ENCODE measurements at places on chromosomes 4 and X.

DNA sequence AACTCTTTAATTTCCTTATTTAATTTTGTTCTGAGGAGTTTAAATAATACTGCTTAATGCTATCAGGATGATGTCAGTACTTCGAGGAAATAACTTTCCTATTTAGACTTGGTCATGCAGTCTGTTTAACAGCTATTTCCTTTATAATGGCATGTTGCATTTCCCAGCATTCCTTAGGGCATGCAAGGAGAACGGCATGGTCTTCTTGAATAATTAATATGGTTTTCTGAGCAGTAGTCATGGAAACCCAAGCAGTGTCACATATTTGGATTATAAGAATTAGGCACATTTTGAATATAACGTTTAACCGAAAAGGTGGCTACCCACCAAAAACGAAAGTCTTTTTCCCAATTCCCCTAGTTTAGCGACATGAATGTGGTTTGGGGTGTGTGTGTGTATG, 76.0 kb downstream of the AFF2 start:
- no peak for DNase-seq

DNA sequence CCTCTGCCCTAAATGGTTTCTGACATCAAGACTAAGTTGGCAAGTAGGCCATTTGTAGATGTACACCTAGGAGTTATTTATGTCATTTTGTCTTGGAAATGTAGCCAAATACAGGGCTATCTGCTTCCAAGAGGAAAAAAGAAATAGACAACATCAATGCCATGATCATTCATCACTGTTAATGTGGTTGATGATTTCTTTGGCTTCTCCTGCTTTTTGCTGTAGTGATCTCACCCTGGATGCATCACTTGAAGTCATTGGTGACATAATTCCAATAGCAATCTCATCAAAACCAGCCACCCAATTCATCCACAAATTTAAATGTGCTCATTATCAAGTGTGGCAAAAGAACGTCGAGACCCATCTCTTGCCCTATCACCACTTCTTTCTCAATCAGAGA, 222.6 kb upstream of the PPARGC1A start:
- DNase-seq = no peak

GRCh38 chr4:147594578-147594977, 22.6 kb upstream of the TMEM184C start:
- DNase-seq = peak; percentile 46

GRCh38 chrX:124679199-124679598, 332.8 kb downstream of the SH2D1A start:
- no peak for DNase-seq

- DNase-seq = no peak
Observed at GRCh38 chrX:130075777-130076176, 34.5 kb downstream of the ELF4 start.

GRCh38 chrX:113644426-113644825, 803.8 kb upstream of the AMOT start:
- DNase-seq = peak; percentile 9

- no peak for DNase-seq
Observed at GRCh38 chrX:81392396-81392795, 190.5 kb downstream of the SH3BGRL start.

- peak; percentile 73 for DNase-seq
Observed at GRCh38 chr4:76011700-76012387, 4.5 kb upstream of the CXCL9 start.

DNA sequence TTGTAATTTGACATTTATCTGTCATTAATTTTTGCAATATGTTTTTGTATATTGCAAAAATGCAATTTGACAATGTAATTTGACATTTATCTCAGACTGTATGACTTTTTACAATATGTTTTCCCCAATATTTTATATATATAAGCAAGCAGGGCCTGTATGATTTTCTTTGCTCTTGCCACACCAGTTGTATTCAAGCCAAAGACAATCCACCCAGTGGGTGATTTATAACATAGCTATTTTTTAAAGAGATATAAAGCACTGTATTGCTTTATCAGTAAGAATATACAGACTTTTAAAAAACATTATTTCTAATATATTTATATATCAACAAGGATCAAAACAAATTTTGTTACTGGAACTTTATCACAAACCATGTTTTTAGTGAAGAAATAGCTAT, 47.3 kb downstream of the SLIT2 start:
- DNase-seq = no peak

DNA sequence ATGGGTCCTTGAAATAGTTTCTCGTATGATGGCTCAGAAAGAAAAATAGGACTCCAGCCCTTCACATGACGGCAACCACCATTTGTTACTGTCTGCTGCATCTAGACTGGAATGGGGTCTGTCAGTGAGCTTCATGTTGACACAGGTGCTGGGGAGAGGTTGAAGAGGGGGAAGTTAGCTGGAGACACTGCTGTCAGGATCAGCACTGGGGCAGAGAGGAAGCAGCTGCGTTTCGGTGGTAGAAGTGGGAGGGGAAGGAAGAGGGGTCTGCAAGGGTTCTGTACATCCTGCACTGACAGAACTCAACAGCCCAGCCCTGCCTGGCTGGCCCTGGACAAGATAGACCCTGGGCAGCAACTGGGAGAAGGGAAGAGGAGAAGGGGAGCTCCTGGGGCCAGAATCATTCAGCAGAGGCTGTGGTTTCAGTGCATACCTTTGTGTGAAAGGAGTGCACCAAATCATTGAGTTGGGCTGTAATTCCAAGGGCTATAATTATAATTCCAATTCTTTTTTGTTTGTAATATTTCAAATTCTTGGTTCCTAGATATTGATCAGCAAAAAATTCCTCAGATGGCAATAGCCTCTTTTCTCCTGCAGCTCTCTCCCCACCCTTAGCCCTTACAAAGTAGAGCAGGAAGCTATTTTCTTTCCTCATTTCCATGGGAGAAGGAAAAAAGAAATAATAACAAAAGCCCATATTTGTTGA, 119.4 kb upstream of the C1GALT1C1 start:
- no peak for DNase-seq

- no peak for DNase-seq
Observed at GRCh38 chr4:100872811-100873210, 355.0 kb upstream of the EMCN start.

GRCh38 chr4:183801457-183802165, 103.5 kb upstream of the STOX2 start:
- DNase-seq = no peak

- no peak for DNase-seq
Observed at GRCh38 chr4:38141808-38142500, 181.8 kb downstream of the PTTG2 start.

- DNase-seq = peak; percentile 59
Observed at GRCh38 chrX:101415180-101416145, 7.4 kb downstream of the HNRNPH2 start.

- peak; percentile 7 for DNase-seq
Observed at GRCh38 chr4:165085946-165086345, 26.7 kb downstream of the TMEM192 start.
